ENCODE measurements at places on chromosomes 4 and X.
A peak's percentile ranks its signal among the peaks of the same experiment; 100 is the strongest.

GRCh38 chr4:8176547-8177399 is 18.2 kb upstream of the ABLIM2 start:
- no peak for DNase-seq

DNA sequence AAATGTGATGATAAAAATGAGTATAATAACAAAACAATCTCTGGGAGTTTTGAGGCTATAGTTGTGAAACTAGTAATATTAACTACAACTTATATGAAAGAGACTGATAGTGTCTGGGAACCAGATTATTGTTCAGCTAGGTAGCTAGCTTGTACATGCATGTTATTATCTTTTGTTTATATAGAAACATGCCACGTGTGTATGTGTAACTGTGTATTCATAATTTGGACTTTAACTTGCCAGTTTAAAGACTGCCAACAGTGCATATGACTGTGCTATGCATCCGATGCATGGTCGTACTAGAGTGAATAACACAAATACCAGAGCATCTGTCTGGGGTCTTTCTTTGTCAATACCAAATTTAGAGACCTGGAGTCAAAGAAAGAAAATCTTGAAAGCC is 92.2 kb downstream of the ADGRL3 start:
- DNase-seq, result no peak

DNA sequence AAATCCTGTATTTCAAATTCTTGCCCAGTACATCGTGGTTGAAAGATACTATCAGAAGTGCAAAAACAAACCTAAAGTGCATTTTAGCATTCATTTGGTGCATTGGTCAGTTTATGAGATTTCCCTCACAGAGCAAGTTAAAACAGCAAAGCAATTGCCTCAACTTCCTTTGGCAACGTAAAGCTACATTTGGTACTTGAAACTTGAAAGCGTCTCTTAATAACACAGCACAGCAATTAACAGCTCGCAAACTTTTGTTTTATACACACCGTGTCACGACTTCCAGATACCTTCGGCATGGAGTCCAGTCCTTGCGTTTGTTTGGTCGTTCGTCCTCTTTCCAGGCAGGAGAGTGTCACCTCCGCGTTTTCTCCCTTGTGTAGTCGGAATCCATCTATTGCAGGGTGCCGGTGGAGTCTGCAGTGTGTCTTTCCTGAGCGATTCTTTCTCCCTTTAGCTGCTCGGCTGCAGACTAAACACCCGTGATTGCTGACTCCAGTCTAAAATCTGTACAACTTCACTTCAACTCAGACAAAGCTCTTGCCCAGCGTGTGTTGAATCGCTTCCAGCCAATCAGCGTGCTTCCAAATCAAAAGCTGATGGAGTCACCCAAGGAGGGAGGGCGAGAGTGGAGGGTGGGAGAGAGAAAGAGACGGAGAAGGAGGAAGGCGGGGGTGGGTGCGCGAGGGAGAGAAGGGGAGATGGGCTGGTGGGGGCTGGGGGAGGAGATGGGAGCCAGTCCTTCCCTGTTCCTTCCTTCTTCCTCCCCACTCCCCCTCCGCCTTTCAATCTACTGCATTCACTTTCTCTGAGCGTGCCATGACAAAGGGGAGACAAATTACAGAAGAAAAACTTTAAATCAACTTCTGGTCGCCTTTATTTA is at the start of gene PCDH18:
Gene PCDH18, minus strand, starts transcription at position 509 of the 883 bp plus-strand sequence. Its CDS starts 406 bp downstream, at position 103.
- DNase-seq, result peak; percentile 6

DNA sequence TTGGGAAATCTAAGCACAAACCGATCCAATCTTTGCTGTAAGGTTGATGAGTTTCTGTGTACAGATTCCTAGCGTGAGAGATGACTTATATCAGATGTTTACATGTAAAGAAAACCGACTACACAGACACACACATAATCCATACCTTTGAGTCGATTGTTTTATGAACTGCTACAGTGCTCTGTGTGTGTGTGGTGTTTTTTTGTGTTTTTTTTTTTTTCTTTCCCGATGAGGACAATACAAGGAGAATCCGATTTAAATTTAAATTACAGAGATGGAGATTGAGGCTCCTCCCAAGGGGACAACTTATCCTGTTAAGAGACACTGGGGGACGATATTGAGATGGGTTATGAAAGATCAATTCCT is 461 bp upstream of the SLC9A6 start:
- DNase-seq, result no peak

DNA sequence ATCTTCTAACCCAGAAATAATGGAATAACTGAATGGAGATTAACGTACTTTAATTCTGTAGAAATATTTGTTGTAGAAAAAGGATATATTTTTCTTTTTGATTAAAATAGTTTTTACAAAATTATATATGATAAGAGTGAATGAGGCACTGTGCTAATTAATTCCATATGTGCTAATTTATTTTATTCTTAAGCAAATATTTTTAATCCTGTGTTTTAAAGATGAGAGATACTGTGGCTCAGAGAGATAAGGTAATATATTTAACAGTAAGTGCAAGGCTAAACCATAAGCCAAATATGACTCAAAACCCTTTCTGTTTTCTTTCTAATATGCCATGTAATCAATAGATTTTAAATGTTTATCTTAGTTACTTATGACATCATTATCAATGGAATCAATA is 88.2 kb downstream of the EMCN start:
- no peak for DNase-seq

- no peak for DNase-seq
Measured at GRCh38 chrX:9627922-9628321, 137.7 kb downstream of the GPR143 start.

Measured in stimulated activated CD4-positive, alpha-beta T cell treated with anti-CD3 and anti-CD28 coated beads, Interleukin-4, amount 100 ng/mL, for 1 hour (primary cell).